A549 treated with GW870086 at 1 μM for 4 hours (cell line): ENCODE measurements at places on chromosomes 16 and 17. TPM values are rescaled to one million over a fixed set of nuclear protein-coding genes. Genes with fewer than 3 reads are reported as not detected.

SLC5A10 gene
- 0.14 to 0.36 TPM (median 0.26 TPM) in 5 replicates for total RNA-seq

GPR179 gene
- total RNA-seq: 0.02 to 0.10 TPM (median 0.03 TPM) in 5 replicates

CNTNAP4 gene
- not detected in 5 replicates for total RNA-seq

GUCY2D gene
- total RNA-seq: 0.24 to 0.34 TPM in 2 of 5 replicates, not detected in the others

OTOP2 gene
- total RNA-seq: 0.13 TPM in 1 of 5 replicates, not detected in the others

MSLN gene
- total RNA-seq: 2.1 to 4.3 TPM (median 3.2 TPM) in 5 replicates

BAIAP3 gene
- total RNA-seq: 0.94 to 1.5 TPM (median 1.3 TPM) in 5 replicates

SDR42E1 gene
- 1.2 to 1.4 TPM (median 1.3 TPM) in 5 replicates for total RNA-seq

RAB11FIP4 gene
- total RNA-seq: 0.91 to 2.1 TPM (median 1.4 TPM) in 5 replicates

RNF112 gene
- total RNA-seq: 0.26 to 0.71 TPM (median 0.42 TPM) in 5 replicates
